Pulmonary artery endothelial cell (primary cell): ENCODE measurements at places on chromosomes 11 and 22.

DNA sequence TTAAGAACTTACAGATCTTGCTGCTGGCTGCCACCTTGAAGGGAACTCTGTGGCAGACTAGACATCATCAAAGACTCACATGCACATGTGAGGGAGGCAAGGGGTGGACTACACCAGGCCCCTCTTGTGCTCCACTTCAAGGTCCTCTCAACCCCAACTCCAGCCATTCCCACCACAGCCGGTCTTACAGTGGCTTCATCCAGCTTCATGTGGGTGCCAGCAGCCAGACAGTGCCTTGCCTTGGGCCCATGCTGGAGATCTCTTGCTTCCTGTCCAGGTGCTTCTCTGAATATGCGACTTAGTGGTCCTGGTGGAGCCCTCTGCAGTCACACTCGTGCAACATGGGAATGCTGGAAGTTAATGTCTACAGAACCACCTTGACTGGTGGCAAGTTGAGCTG lies 44.6 kb upstream of the WNT7B start:
- DNase-seq: no peak

DNA sequence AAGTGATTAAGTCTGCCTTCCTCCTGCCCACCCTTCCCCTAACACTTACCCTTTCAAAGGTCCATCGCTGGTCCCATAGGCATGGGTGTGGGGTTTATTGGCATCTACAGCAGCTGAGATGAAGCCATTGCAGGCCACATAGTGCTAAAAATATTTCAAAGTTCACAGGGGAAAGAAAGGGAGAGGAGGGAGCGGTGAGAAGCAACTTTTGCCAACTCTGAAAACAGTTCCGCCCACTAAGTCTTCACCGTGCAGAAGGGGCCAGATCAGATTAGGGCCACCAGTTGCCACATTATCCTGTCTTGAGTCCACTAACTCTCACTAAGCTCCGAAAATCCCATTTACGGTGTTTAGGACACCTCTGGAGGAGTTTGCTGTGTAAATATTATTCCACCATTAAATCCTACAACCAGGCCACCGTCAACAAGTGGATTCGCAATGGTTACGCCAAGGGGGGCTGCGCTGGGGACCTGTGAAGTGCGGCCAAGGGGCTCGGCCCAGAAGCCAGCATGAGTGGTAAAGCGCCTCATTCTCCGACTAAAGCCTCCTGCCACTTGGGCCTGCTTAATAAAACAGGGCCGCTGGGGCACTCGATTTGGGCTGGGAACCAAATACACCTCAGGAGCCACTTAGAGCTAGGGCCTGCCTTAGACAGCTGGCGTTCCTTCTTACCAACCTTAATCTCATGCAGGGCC lies 534.9 kb downstream of the MIAT start:
- no peak for DNase-seq

- no peak for DNase-seq
Observed at GRCh38 chr22:20566420-20567260, 59.2 kb downstream of the MED15 start.

DNA sequence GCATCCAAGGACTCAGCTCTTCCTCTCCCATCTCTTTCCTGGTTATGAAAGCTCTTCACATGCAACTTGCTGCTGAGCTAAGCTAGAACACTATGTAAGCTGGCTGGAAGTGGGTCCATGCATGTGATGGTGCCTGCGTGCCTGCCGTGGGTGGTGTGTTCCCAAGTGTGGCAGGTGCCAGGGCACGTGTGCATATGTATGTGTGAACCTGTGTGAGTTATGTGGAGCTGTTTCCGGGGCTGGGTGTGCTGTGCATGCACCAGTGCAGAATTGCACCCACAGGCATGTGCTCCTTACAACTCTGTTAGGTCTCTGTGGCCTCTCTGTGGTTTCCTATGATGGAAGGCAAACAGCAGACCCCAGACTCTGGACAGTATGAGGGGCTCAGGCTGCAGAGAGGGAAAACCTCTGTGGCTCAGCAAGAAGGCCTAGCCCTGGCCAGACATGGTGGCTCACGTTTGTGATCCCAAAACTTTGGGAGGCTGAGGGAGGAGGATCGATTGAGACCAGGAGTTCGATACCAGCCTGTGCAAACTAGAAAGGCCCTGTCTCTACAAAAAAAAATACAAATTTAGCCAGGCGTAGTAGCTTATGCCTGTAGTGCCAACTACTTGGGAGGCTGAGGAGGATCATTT lies 4.1 kb upstream of the P2RY6 start:
- no peak for DNase-seq

GRCh38 chr11:65185171-65185570 lies 3.4 kb downstream of the CAPN1 start:
- DNase-seq: no peak

- DNase-seq: no peak
Observed at GRCh38 chr22:37208401-37209139, 3.7 kb downstream of the SSTR3 start.

DNA sequence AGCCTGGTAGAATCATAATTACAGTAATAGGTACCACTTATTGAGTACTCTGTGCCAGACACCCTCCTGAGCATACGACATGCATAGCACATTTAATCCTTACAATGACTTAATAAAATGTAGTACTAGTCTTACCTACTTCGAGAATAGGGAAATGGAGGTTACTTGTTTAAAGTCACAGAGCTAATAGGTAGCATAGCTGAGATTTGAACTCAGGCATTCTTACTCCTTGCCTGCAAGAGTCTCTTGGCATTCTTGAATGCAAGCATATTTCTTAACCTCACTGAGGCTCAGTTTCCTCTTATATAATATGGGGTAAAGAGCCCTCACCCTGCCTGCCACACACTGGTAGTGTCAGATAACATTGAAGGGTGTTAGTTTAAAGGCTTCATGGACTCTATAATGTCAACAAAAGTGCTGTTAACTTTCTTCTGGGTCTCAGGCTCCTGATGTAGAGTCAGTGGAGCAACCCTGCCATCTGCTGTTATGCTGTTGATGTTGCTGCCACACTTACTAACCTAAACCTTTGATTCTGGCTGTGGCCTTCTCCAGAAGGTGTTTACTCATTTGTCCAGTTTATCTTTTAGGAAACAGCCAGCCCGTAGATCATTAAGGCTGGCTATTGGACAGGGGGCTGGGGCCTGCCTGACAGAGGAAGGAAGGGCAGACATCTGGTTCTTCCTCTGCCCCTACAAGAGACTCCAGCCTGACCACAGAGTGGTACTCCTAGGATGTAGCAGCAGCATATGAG lies 18.9 kb downstream of the LIMK2 start:
- peak; percentile 75 for DNase-seq

DNA sequence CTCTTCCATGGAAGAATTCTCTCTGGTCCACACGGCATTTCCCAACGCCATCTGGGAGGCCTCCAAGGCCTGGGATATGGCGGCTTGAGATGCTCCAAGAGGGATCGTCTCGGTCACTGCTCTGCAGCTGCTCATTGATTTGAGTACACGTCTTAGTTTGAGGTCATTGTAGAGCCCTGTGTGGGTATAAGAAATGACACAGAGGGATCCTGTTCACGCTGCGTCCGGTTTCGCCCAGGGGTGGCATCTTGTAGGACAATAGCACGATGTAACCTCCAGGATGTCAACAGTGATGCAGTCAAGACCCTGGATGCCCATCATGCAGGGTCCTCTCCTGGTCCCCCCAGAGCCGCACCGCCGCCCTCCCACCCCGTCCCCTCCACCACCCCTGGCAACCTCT lies 564.6 kb downstream of the BRD1 start:
- no peak for DNase-seq
